ENCODE measurements at places on chromosomes 4 and X.

DNA sequence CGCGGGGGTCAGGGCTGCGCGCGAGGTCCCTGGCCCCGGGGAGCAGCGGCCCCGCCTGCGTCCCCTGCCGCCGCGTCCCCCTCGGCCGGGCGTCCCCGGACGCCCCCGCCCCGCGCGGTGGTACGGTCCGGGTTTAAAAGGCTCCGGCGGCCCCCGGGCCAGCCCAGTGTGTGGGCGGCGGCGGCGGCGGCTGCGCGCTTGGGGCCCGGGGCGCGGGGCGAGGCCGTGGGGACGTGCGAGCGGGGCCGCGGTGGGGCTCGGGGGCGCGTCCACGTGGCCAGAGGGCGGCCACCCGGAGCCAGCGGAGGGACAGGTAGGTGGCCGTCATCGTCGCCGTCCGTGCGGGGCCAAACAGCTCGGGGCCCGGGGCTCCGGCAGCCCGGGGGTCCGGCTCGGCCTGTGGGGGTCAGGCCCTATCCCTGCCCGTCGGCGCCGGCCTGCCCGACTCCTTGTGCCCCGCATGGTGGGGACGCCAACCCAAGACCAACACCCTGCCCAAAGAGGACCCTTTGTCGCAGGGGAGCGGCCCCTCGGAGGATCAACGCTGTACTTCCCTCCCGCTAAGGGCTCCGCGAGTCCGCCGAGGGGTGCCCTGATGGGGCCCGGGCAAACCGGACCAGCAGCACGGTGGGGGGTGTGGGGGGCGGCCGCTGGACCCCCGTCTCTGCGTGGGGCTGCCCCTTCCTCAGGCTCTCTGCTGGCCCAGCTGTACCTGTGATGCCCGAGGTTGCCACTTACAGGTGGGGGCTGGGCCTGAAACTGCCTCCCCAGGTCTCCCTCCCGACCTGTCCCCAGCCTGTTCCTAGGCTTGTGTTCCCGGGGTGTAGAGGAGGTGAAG is at the start of gene PLXNA3:
PLXNA3 (plus strand) TSS at position 166 of the 838 bp plus-strand sequence. CDS start 1,903 bp downstream, outside the sequence.
- no peak for DNase-seq

DNA sequence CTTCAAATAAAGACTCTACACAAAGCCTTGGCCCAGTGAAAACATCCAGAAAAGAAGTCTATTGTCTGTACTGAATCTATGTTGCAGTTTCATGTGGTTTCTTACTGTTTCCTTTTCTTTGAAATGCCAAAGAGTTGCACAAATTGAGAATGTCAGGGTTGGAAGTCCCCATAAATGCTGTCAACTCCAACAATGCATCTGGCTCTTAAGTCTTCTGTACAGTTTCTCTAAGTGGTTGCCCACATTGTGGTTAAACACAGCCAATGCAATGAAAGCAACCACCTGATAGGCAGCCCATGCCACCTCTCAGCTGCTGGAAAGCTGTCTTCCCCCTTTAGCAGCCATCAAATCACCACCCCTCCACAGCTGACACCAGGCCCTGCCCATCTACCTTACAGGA is 67.2 kb upstream of the C1GALT1C1 start:
- no peak for DNase-seq

- DNase-seq: no peak
Observed at GRCh38 chr4:41058426-41058825, 155.9 kb downstream of the APBB2 start.

GRCh38 chr4:1183985-1184773 is 11.8 kb upstream of the SPON2 start:
- no peak for DNase-seq

GRCh38 chr4:81781799-81782198 is 310.1 kb upstream of the RASGEF1B start:
- no peak for DNase-seq

DNA sequence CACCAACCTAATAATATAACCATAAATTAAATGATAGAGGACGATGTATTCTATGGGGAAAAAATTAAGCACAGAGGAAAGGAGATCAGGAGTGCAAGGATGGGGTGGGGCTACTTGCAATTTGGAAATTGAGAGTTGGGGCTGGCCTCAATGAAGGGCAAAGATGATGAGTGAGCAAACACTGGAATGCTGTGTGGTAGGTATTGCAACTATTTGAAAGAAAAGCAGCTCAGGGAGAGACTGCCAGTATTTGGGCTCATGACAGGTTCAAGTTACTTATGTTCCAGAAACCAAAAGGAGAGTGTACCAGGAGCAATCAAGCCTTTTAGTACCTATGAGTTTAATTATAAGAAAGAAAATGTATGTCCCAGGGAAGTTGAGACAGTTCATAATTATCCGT is 47.4 kb downstream of the ASIC5 start:
- DNase-seq: no peak

DNA sequence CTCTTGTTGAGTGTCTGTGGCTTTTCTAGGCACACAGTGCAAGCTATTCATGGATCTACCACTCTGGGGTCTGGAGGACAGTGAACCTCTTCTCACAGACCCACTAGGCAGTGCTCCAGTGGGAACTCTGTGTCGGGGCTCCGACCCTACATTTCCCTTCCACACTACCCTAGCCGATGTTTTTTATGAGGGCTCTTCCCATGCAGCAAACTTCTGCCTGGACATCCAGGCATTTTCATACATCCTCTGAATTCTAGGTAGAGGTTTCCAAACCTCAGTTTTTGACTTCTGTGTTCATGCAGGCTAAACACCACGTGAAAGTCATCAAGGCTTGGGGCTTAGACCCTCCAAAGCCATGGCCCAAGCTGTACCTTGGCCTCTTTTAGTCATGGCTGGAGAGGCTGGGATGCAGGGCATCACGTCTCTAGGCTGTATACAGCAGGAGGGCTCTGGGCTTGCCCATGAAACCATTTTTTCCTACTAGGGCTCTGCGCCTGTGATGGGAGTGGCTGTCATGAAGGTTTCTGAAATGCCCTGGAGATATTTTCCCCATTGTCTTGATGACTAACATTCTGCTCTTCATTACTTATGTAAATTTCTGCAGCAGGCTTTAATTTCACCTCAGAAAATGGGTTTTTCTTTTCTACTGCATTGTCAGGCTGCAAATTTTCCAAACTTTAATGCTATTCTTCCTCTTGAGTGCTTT is 249.8 kb upstream of the CPEB2 start:
- DNase-seq: no peak

DNA sequence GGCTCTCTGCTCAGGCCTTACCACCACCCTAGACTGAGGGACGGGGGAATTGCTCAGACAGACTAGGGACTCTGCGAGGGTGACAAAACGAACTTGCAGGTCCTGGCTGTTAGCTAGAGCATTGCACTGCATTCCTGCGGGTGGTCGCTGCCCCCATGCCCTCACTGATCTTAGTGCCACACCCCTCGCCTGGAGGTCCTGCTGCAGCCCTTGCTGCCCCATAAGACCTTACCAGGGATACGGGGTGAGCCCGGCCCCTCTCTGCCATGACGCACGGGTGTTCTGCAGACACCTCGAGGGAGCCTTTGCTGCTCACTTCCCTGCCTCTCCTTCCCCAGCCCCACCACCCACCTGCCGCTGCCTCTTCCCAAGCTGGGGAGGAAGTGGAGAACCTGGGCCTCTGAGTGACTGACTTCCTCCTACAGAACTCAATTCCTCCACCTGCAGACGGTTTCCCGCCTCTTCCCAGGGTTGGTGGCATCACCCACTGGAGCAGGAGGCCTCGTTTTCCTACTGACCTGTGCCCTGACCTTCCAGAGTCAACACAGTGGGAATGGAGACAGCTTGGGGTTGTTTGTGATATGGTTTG is 19.8 kb upstream of the TBC1D14 start:
- no peak for DNase-seq

DNA sequence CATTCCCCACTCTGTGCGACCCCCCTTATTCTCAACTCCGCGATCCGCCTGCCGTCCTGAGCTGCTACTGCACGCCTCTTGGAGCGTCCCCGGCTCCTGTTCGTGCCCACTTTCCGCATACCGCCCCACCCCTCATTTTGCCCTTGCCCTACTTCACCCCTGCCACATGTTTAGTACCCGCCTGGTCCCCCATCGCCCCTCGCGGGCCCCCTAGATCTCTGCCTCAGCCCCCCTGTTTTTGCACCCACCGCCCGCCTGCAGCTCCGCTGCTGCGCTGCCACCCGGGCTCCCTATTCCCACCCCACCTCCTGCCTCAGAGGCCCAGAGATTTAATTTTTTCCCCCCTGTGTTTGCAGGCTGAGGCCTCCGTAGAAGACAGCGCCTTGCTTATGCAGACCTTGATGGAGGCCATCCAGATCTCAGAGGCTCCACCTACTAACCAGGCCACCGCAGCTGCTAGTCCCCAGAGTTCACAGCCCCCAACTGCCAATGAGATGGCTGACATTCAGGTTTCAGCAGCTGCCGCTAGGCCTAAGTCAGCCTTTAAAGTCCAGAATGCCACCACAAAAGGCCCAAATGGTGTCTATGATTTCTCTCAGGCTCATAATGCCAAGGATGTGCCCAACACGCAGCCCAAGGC is 1.4 kb downstream of the MAGED1 start:
- DNase-seq: no peak

- DNase-seq: no peak
Observed at GRCh38 chr4:176995-177394, 52.7 kb downstream of the ZNF718 start.

DNA sequence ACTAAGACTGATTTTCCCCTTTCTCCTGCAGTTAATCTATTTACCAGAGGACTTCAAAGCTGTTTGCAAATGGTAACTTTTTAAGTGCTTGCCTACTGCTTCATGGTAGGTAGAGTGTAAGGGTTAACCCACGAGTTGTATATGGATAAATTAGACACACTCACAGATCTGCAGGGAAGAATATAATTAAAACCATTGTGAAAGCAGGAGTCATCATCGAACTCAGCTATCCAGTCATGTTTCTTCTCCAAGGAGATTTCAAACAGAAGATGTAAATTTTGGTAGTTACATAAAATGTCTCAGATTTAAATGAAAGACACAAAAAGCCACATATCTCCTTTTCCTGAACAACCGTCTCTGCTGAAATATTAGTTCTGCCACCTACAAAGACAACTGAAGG is 549 bp upstream of the XG start:
- DNase-seq: no peak

- no peak for DNase-seq
Observed at GRCh38 chr4:77308843-77309242, 151.8 kb downstream of the CCNG2 start.

DNA sequence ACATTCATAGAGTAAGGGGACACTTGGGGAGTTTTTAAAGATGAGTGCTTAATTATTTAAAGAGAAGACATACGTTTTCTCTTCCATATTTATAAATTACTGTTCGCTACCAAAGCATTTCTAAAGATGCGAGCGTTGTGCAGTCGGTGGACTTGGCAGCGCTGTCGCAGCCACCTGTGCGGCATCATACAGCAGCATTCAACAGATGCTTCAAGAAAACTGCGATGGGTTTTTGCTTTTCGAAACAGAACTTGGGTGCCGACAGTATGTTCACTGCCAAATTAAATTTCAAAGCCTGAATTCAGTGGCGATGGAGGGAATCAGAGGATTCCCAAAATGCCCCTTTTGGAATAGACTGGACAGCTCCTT is 1.6 kb upstream of the HTR2C start:
- no peak for DNase-seq

DNA sequence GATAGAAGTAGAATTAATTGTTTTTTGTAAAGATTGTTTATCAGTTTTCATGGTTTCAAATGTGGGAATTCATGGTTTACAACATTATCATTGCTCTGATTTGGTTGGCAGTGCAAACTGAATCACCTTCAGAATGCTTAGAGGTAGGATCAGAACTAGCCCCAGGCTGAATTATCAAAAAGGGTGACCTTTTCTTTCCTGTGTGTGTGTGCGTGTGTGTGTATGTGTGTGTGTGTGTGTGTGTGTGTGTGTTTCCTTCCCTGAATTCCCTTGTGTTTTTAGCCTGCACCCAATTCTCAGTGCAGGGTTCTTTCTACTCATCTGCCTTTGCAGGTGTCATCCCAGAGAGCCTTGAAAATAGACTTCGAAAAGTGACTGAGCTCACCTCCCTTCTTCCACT is 125.0 kb downstream of the BMPR1B start:
- no peak for DNase-seq

- no peak for DNase-seq
Observed at GRCh38 chr4:118849867-118850487, 14.1 kb upstream of the SEC24D start.

DNA sequence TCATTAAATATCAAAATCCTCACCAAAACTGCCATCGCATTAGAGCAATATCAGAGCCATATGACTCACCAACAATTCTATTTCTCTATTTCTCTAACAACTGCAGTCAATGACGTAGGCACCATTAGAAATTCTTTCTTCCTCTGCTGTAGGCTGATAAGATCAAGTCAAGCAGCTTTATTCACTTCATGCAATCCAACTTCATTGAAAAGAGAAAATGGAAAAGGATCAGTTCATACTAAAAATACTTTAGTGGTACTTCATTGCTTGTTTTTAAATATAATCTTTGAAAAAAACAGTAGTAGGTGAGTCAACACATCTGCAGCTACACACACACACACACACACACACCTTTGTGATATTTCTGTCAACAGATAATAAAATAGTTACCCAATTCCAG is 345.3 kb upstream of the TENM3 start:
- DNase-seq: no peak

- DNase-seq: no peak
Observed at GRCh38 chr4:13615161-13615560, 12.4 kb downstream of the BOD1L1 start.

- DNase-seq: no peak
Observed at GRCh38 chr4:30728311-30728710, 8.1 kb downstream of the PCDH7 start.

- DNase-seq: no peak
Observed at GRCh38 chr4:161555689-161556660, 607.8 kb downstream of the FSTL5 start.

GRCh38 chr4:176631611-176632010 is 161.1 kb downstream of the VEGFC start:
- DNase-seq: no peak

GRCh38 chr4:147709999-147710398 is 21.9 kb upstream of the ARHGAP10 start:
- DNase-seq: no peak

- DNase-seq: no peak
Observed at GRCh38 chrX:70432936-70433847, 10.1 kb downstream of the GDPD2 start.

- DNase-seq: no peak
Observed at GRCh38 chr4:104549736-104550135, 55.0 kb upstream of the CXXC4 start.

GRCh38 chrX:72713130-72713529 is 976 bp downstream of the PHKA1 start:
- DNase-seq: no peak

- DNase-seq: no peak
Observed at GRCh38 chrX:15911734-15912550, 57.3 kb upstream of the AP1S2 start.

Measured in stimulated activated CD8-positive, alpha-beta memory T cell treated with anti-CD3 and anti-CD28 coated beads, Interleukin-4, amount 100 ng/mL, for 1 hour (primary cell).